Stomach (tissue), 19 donors: ENCODE measurements at places on chromosomes 13 and 19. TPM values are rescaled to one million over a fixed set of nuclear protein-coding genes. Genes with fewer than 3 reads are reported as not detected.

- DNase-seq, result no peak
Observed at GRCh38 chr13:47179321-47179720, 282.5 kb upstream of the HTR2A start.

- no peak for DNase-seq
Observed at GRCh38 chr13:76971851-76972829, 19.7 kb upstream of the CLN5 start.

DNA sequence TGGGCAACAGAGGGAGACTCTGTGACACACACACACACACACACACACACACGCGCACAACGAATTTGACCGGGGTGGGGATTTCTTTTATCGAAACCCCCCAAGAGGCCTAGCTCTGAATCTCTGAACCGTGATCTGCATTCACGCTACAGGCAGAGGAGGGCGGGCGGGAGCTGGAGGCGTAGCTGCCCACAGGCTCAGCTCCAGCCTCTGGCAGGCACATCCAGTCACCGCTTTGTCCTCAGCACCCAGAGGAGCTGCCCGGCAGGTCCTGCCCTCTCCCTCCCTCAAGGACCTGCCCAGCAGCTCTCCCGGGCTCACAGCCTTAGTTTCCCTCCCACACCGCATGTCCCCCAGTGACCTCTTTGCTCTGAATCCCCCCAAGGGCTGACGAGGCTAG, 20.0 kb downstream of the CILP2 start:
- no peak for DNase-seq

GRCh38 chr19:18286973-18287635, 5.7 kb upstream of the JUND start:
- DNase-seq, result no peak

GRCh38 chr13:111245576-111246384, 74.7 kb upstream of the TEX29 start:
- no peak for DNase-seq

GRCh38 chr13:75489502-75490263, 7.7 kb upstream of the TBC1D4 start:
- peak; percentile 48 for DNase-seq

DNA sequence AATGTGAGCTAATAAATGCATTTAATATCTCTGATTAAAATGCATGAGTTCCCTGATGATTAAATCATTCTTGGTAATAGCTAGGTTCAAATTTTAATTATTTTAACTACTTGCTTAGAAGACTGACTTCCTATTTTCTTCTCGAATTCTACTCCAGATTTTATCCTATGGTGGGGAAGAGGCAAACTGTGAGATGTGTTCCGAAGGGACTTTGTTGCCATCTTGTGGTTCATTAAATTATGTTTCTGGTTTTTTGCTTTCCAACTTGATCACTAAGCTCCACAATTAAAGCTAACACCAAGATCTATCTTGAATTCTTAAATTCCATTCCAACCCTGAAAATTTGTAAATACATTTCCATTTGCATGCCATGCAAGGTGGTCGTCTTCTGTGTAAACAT, 538.4 kb upstream of the PCDH20 start:
- no peak for DNase-seq

GRCh38 chr19:41816761-41817160, 20.4 kb downstream of the CEACAM3 start:
- DNase-seq, result no peak

GRCh38 chr19:2962018-2962670, 15.2 kb upstream of the TLE6 start:
- peak; percentile 49 for DNase-seq

- DNase-seq, result peak; percentile 92
Observed at GRCh38 chr19:8208922-8209461, at the start of gene CERS4. TSS of gene CERS4 (plus strand) at chr19:8209370. CDS start at chr19:8251077, 41,707 bp downstream.

DNA sequence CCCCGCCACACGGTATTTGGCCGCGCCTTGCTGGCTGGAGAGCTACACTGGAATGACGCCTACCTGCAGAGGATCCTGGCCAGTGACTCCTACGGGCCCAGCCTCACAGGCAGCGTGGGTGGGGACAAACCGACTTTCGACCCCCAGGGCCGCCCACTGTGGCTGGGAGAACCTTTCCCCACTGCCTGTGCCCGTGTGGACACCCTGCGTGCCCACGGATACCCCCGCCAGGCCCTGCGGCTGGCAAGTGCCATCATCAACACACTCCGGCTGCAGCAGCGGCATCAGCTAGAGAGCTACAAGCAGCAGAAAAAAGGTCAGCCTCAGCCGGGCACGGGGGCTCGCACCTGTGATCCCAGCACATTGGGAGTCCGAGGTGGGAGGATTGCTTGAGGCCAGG, 19.3 kb downstream of the ZSWIM4 start:
- no peak for DNase-seq

The ACER1 gene
- not detected for polyA plus RNA-seq

The MISP3 gene
- 29.8 TPM for polyA plus RNA-seq

The METTL21C gene
- polyA plus RNA-seq, result not detected
